ENCODE measurements at places on chromosomes 16 and 17. TPM values are rescaled to one million over a fixed set of nuclear protein-coding genes. Genes with fewer than 3 reads are reported as not detected.

CALB2 gene
- total RNA-seq = 4.6 TPM

DNA sequence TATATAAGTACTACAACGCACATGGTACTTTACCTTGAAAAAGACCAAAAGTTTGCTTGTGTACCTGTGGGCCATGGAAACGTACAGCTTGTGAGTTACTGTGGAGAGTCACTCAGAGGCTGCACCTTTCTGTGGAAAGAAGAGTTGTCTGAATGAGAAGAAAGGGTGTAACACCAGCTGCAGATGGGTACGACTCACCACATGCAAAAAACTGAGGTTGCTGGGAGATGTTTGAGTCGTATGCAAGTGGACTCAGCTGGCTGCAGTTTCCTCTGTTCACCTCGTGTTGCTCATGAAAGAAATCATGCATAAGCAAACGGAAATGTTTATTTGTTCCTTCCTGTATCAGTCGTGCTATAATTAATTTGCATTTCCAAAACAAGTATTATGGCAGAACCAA, 22.4 kb upstream of the DYNLRB2 start:
- DNase-seq = no peak
- H3K27me3 ChIP-seq = peaks cover 9% of the 10 kb centered on the region
- H3K36me3 ChIP-seq = no peaks in the 10 kb centered on the region

PNPO gene
- 29.4 TPM for total RNA-seq

- no peak overlapping the region for H3K27ac ChIP-seq
- DNase-seq = no peak
- peaks cover 55% of the 10 kb centered on the region for H3K27me3 ChIP-seq
These were observed 1.7 kb upstream of the IRX6 start for GRCh38 chr16:55322327-55322726.

TBC1D3B gene
- total RNA-seq = 8.2 TPM

GRCh38 chr16:87895641-87896141, 26.4 kb upstream of the SLC7A5 start:
- H3K27ac ChIP-seq = peak overlapping the region; percentile 37
- no peaks in the 10 kb centered on the region for H3K27me3 ChIP-seq
- no peak for DNase-seq
- H3K36me3 ChIP-seq = no peaks in the 10 kb centered on the region

DNA sequence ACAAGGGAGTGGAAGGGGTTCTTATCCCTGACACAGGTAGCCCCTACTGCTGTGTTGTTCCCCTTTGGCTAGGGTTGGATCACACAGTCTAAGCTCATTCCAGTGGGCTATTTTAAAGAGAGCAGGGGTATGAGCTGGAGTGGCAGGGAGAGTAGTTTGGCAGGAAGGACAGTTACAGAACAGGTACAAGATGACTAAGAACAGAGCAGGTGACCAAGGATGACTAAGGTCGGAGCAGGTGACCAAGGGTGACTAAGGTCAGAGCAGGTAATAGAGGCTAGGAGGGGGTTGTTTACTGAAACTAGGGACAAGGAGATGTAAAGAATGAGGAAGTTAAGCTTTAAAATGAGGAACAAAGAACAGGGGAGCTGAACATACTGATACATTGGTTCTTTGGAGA, 58.8 kb downstream of the UTP18 start:
- no peak overlapping the region for H3K27ac ChIP-seq
- no peak for DNase-seq
- H3K4me3 ChIP-seq = no peak overlapping the region
- no peaks in the 10 kb centered on the region for H3K36me3 ChIP-seq

GRCh38 chr17:50443505-50443974, 17.5 kb downstream of the ACSF2 start:
- peaks cover 19% of the 10 kb centered on the region for H3K4me1 ChIP-seq
- no peak overlapping the region for H3K4me3 ChIP-seq
- H3K27me3 ChIP-seq = no peaks in the 10 kb centered on the region
- peak overlapping the region; percentile 73 for H3K27ac ChIP-seq
- H3K36me3 ChIP-seq = no peaks in the 10 kb centered on the region
- no peak for DNase-seq

DNA sequence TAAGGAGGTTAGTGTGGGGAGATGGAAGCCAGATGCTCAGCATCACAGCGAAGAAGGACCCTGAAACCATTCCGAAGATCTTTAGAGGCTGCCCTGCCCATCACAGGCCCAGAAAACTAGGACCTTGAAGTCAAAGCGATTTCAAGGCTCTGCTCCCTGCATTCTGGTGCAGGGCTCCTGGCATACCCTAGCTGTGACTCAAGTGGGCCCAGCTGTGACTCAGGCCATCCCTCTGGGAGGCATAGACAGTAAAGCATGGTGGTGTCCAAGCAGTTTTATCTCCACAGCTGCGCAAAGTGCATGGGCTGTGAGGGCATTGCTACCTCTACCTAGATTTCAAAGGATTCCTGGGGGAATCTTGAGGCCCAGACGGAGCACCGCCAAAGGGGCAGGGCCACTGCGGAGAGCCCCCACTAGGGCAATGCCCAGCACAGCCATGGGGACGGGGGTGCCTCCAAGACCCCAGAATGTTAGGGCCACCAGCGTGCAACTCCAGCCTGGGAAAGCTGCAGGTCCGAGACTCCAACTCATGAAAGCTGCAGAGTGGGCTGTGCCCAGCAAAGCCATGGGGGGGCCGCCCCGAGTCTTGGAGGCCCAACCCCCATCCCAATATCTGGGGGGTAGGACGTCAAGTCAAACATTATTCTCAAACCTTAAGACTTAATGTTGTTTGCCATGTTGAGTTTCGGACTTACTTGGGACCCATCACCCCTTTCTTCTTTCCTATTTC, 11.7 kb upstream of the ZNF594 start:
- no peak for DNase-seq
- no peaks in the 10 kb centered on the region for H3K27me3 ChIP-seq
- no peak overlapping the region for H3K4me3 ChIP-seq
- H3K36me3 ChIP-seq = no peaks in the 10 kb centered on the region

DNA sequence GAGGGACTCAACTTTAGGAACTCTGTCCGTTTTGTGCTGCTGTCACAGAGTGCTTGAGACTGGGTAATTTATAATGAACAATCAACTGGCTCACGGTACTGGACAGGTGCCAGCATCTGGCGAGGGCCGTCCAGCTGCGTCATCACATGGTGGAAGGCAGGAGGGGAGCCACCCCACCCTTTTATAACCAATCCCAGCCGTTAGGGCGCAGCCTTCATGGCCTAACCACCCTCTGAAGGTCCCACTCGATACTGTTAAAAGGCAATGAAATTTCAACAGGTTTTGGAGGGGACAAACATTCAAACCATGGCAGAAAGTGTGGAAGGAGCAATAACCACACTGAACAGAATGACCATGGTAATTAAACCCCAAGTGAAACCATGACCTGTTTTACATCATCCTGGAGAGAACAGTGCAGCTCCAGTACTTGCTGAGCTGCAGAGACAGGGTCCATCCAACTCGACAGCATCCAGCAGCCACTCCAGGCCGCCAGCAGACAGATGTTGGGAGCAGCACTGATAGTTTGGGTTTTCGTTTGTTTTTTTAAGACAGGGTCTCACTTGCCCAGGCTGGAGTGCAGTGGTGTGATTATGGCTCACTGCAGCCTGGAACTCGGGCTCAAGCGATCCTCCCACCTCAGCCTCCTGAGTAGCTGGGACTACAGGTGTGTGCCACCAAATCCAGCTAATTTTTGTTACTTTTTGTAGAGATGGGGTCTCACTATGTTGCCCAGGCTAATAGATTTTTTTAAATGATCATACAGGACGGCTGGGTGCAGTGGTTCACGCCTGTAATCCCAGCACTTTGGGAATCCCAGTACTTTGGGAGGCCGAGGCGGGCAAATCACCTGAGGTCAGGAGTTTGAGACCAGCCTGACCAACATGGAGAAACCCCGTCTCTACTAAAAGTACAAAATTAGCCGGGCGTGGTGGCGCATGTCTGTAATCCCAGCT, 11.0 kb downstream of the CHMP6 start:
- DNase-seq = peak; percentile 72
- no peak overlapping the region for H3K4me3 ChIP-seq
- no peak overlapping the region for H3K27ac ChIP-seq

KRT24 gene
- not detected for total RNA-seq

GRCh38 chr17:39834017-39834416, 30.1 kb downstream of the IKZF3 start:
- H3K27ac ChIP-seq = no peak overlapping the region
- no peaks in the 10 kb centered on the region for H3K27me3 ChIP-seq
- H3K4me3 ChIP-seq = no peak overlapping the region
- no peaks in the 10 kb centered on the region for H3K36me3 ChIP-seq
- H3K4me1 ChIP-seq = no peaks in the 10 kb centered on the region
- DNase-seq = no peak
